ENCODE measurements at places on chromosomes 5 and 9.
A peak's percentile ranks its signal among the peaks of the same experiment; 100 is the strongest.

- DNase-seq: no peak
Observed at GRCh38 chr5:149550594-149551226, 529 bp downstream of the CSNK1A1 start.

- no peak for DNase-seq
Observed at GRCh38 chr9:89357331-89358197, 39.3 kb downstream of the SECISBP2 start.

DNA sequence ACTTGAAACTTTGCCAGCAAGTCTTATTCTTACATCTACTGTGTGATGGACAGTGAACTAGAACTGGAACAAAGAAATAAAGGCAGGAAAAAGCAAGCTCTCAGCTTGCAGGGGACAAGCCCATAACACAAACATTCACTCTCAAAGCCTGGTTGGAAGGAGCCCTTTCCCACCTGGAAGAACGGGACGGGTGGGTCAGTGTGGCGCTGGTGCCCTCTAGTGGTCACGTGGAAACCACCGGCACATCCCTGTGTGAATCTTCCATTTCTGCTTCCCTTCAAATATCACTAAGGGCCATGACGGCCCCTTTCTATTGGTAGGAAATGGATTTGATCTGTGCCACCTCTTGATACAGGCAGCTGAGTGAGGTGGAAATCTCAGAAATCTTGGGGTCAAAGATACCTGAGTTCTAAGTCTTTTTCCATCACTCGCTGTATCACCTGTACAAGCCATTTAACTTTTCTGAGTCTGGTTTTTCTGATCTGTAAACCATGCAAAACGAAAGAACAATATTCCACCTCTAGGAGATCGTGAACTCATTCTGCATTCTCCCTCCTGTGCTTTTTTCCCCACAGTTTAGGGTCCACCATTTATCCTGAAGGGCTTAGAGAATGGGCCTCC is 211.6 kb downstream of the MSX2 start:
- peak; percentile 20 for DNase-seq

DNA sequence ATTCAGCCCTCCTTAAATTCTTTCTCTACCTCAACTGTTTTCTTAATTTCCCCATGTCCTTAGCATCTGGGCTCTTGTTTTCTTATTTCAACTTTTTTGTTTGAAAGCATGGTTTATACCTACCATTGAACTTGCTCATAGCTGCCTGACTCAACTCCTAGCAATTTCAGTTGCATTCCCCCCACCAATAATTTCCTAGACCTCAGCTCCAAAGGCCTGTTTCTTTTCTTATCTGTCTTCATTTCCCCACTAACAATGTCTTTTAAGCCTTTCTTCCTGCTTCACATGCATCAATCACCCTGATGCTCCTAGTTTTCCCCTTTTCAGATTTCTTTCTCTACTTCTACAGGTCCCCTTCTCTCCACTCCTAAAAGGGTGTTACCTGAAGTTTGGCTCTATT is 129.7 kb upstream of the PDE4D start:
- DNase-seq: no peak

GRCh38 chr5:6729386-6730310 is 16.4 kb downstream of the TENT4A start:
- DNase-seq: no peak

- peak; percentile 60 for DNase-seq
Observed at GRCh38 chr5:134138416-134139376, 24.2 kb downstream of the TCF7 start.

DNA sequence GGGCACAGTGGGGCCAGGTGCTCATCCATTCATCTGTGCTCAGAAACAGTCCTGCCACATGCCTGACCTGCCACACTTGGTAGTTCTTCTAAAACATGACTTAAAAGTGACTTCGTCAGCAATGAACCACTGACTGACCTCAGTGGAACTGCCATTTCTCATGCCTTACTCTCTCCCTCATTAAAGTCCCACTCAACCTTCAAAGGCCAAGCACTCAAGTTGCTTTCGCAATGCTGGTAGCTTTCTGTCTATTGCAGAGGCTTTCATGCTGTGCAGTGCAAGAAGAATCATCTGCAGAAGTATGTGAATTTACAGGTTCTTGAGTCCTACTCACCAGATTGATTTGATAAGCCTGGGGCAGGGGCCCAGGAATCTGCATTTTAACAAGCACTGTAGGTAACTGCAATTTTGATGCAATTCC is 23.9 kb downstream of the B4GALT1 start:
- DNase-seq: no peak

All from stimulated activated CD4-positive, alpha-beta T cell treated with anti-CD3 and anti-CD28 coated beads, Interleukin-15, amount 100 ng/mL, for 48 hours (primary cell).